Stimulated activated CD8-positive, alpha-beta memory T cell treated with anti-CD3 and anti-CD28 coated beads, Interleukin-15, amount 100 ng/mL, for 1 hour (primary cell): ENCODE measurements at places on chromosomes 5 and 9.

GRCh38 chr9:69916950-69917349 lies 96.3 kb downstream of the CFAP95 start:
- no peak for DNase-seq

DNA sequence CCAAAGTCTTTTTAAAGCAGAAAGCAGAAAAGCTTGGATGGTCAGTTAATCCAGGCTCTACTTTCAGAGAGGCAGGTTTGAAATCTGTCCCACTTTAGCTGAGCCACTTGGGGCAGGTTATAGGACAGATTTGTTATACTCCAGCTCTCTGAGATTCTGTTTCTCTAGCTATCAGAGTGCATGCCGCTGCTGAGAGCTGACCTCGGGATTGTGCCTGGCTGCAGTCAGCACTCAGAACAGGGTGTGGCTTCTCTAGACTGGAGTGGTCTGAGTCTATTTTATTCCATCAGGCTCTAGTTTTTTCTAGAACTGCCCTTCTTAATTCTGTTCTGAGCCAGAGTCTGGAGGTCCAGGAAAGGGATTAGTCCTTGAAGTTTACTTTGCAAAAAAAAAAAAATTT lies 67.7 kb downstream of the NDFIP1 start:
- no peak for DNase-seq

DNA sequence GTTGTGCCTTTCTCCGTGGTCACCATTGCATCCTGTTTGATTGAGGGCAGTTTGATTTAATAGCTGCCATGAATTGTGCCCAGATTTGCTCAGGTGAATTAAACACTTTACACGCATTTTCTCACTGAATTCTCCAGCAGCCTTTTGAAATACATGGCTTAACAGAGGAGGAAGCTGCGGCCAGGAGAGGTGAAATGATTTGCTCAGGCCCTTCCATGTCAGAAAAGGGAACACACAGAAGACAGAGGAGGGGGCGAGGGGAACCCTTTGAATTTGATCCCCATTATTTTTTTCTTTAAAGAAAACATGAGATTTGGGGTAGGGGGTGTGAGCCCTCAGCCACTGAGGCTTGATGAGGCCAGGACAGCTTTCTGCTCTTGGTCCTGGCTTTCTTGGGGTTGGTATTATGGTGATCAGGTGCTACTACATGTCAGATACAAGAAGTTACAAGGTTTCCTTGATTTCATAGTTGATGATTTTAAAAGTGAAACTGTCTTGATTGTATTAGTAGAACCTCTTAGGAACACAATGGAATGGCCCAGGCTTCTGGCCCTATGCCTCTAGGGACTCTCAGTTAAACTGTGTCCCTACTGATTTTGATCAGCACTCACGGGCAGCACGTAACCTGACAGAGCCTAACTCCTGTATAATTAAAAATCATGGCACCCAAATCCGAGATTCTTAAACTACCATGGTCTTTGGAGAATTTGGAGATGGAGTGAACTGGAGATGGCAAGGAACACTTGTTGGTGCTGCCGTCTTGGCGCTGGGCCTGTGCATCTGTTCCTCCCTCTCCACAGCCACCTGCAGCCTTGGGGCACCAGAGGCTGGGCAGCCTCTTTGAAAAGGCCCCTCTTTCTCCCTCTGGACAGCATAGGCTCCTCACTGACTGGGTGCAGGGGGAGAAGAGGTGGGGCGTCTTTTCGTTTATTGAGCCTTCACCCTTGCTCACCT lies 107.9 kb downstream of the TRIO start:
- DNase-seq: no peak

GRCh38 chr9:73714294-73714693 lies 562.6 kb downstream of the ANXA1 start:
- no peak for DNase-seq

DNA sequence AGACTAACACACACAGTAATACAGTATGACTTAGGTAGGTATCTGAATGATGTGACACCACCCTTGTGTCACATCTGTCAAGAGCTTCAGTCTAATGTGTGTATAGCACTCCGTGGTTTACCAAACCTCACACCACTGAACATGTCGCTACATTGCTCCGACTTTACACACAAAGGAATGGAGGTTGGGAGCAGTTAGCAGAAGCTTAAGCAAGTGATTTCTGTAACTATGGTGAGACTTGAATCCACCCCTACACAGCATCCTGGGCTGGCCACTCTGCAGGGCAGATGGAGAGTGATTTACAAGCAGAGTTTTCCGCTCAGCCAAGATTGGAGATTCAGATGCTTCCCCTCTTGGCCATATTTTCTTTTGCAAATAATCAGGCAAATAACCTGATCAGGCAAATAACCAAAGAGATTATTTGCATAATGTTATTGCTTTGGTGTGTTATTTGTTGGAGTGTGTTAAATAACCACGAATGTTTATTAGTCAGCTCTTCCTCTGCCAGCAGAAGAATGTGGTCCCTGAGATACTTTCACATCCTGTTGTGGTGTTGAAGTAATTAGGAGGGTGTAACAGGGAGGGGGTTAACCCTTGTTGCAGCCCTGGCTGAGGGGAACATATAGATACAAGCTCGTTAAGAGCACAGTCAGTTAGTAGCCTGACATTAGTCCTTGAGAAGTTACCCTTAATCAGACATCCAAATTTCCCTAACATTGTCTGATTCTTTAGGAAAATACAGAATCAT lies 92.8 kb downstream of the SNX18 start:
- DNase-seq: no peak

- DNase-seq: no peak
Measured at GRCh38 chr5:133698259-133698554, 85.9 kb upstream of the FSTL4 start.

GRCh38 chr5:8844206-8844605 lies 701.7 kb downstream of the SEMA5A start:
- DNase-seq: no peak

DNA sequence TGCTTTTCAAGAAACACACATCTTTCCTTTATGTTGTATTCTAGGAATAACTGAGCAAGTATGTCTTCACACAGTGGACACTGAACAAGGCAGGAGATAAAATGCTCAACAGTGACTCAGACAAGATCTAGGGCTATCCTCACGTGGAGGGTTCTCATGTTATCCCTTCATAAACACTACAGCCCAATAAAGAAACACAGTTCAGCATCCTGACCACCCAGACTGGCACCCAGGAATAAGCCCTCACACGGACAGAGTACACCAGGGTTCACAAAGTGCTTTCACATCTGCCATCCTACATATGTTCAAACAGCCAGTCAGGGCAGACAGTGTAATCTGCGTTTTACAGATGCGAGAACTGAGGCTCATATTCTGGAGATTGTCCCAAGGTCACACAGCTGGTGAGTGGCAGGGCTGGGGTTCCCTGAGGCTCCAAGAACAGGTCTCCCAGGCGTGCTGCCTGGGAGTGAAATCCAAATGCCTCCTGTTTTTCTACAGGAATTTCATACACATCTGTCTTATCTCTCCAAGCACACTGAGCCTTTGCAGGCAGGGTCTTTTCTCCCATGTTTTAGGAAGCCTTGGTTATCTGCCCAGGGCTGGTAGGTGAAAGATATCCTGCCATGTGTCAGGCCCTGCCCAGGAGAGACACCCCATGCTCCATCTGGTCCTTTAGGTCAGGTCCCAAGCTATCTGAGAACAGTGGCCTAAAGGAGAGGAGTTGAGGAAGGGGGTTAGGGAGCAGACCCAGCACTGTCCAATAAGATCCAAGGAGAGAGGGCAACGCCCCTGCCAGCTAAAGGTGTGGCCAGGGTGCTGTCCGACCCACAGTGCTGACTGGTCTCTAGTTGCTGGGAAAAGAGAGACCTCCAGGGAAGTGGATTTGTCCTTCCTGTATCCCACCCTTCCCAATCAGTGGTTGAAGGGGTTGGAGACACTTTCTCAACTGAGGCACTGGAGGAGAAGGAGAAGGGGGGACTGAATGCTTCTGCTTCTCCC lies 47.9 kb upstream of the XPA start:
- DNase-seq: no peak

DNA sequence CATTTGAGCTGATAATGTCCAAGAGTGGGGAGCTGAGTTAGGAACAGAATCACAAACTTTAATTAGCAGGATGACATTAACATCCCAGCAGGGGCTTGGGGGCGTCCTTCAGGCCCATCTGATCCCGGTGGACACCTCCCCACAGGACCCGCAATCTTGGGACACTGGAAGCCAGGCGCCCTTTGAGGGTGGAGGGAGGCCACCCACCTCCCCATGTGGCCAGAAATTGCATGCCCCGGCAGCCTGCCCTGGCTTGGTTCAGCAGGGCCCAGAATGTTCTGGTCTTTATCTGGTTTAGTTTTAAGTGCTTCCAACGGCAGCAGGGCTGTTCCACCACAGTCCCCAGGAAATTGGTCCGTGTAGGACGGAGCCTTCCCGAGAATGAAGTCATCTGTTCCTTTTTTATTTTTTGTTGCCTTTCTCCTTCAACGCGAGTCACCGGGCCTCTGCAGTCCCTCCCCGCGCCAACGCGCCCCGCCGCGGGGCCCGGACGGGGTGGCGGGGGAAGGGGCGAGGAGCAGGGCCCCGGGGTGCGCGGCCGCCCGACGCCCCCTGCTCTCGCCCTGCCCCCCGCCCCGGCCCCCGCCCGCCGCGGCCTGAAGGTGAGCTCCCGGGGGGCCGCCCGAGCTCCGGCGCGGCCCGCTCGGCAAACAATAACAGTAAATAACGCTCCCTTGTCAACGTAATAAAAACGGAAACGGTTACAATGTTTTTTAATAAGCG lies 207.9 kb downstream of the C9orf50 start:
- peak; percentile 14 for DNase-seq

- no peak for DNase-seq
Measured at GRCh38 chr5:186091-187041, 4.9 kb upstream of the LRRC14B start.

GRCh38 chr5:6804766-6805501 lies 91.7 kb downstream of the TENT4A start:
- DNase-seq: no peak

DNA sequence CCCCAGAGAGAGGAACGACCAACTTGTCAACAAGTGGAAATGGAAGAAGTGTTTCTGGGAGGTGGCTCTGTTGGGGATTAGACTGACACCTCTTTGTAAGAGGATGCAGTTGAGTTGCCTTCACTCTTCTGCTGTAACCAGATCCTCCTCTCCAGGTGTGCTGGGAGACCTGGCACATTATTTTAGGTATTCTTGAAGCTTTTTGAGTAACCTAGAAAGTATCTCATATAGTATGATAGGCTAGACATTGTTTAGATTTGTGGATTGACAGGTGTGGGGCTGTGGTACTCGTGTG lies 21.6 kb downstream of the SNX30 start:
- no peak for DNase-seq

DNA sequence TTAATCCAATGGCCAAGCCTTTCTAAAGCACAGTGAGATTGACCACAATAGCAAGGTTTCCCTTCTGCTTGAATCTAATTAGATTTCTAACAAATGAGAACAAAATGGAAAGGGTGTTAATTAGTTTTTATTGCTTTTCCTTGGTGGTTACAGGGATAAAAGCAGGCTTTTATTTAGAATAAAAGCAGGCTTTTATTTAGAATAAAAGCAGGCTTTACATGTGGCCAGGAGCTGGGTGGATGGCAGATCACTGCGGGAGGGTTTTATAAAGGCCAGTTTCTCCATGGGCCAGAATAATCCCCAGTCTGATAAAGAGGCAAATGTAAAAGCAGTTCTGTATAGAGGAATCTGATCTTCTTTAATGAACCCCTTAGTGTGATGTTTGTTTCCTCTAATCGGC lies 470.2 kb downstream of the TMEM232 start:
- DNase-seq: no peak

GRCh38 chr9:88997646-88998045 lies 6.4 kb downstream of the S1PR3 start:
- DNase-seq: no peak

- DNase-seq: no peak
Measured at GRCh38 chr5:96640696-96641095, 21.5 kb upstream of the CAST start.

DNA sequence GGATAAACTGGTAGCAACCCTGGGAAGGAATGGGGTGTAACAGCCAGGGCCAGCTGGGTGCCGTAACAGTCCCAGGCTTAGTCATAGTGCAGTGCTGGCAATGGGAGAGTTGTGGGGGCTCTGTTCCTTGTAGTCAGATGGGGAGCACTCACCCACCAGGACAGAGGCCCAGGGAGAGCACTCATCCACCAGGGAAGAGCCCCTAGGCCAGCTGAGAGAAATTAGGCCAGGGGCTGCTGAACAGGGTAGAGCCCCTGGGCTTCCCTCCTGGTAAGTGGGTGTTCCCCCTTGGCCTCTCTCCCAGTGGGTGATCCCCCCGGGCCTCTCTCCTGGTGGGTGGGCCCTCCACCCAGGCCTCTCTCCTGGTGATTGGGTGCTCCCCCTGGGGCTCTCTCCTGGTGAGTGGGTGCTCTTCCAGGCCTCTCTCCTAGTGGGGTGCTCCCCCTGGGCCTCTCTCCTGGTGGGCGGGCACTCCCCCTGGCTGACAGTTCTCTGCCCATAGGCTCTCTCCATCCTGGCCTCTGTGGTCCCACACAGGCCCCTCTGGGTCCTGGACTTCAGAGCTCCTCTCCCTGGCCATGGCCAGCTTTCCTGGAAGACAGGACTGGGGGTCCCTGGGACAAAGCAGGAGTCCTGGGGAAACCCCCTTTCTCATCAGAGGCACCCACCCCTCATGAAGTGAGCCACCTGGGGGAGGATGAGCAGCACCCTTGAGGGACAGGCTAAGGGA lies 13.4 kb downstream of the FGD3 start:
- DNase-seq: no peak

DNA sequence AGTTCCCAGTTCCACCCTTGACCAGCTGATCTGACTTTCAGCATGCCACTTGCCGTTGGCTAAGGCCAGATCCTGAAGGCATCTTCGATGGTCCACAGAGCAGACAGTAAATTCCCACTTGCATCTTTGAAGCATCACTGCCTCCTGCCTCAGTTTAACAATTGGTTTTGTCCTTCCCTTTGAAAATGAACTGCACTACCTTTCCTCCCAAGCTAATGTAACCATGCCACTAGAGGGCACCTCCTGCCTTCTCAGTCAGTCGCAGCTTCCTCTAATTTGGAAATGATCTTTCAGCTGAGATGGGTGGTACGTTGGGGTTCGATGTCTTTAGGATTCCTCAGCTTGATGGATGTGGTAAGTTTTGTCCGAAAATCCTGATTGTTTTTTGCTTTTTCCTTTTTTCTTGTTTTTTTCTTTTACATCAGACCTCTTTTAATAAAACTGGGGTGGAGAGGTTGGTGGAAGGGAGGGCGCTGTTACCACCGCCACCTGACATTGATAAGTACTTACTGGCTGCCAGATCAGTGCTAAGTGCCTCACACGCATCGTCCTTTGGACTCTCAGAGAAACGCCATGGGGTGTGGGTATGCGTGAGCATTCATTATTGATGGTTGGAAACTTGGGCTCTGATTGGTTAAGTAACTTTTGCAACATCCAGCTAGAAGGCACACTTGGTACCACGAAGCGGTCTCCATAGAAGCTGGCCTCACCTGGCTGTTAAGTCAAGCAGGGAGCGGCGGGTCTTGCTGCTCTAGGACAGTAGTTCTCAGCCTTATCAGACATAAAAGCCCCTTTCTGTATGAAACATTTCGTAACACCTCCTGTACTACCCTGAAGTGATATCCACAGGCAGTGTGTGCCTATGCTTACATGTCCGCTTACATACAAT lies 16.9 kb downstream of the PTTG1 start:
- peak; percentile 17 for DNase-seq

DNA sequence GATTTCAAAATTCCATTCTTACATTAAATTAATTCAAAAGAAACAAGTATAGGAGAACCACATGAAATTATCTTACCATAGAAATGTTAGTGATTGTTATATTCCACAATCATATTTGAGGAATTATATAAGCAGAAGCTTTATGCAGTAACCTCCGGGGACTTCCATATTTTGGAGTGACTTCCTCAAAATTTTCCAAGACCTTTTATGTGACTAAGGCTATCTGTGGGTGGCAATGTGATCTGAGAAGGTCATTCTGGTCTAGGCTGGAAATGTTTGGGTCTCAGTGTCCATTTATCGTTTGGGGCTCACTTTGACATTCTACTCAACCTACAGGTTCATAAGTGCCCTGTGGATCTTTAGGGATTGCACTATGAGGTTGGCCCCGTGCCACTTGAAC lies 776.6 kb downstream of the CDH12 start:
- DNase-seq: no peak
